Left renal pelvis (tissue), 4 donors: ENCODE measurements at places on chromosomes 3 and 15.

DNA sequence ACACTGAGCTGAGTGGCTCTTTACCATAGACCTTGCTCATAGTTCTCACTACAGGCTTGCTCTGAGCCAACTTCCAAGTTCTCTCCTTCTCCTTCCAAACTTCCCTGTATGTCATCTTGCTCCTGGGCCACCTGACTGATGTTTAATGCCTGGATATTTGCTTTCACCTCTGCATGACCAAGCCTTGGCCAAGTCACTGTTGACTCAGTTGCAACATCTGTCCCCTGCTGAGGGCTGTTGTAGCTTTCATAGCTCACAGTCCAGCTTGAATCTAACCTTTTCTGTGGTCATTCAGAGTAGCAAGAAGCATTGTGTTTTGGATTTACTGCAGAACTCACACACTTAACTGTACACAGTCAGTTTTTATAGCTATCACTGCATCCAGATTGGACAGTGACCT is 171.8 kb upstream of the ROPN1 start:
- DNase-seq, result no peak

DNA sequence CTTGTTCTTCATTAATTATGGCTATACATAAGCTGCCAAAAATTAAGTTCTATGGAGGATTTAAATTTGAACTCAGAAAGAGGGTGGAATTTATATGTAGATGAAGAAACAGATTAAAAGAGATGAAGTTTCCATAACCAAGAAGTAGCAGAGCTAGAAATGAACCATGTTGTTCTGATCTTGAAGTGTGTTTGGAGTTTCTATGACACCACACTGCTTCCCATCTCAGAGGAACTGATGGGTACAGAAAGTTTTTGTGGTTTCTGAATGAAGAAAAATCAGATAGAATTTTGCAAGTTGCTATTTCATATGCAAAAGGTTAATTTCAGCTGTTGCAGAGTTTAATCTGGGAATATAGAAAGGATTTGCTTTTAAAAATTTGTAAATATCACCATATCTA is 710.3 kb downstream of the PDCD6IP start:
- DNase-seq, result no peak

DNA sequence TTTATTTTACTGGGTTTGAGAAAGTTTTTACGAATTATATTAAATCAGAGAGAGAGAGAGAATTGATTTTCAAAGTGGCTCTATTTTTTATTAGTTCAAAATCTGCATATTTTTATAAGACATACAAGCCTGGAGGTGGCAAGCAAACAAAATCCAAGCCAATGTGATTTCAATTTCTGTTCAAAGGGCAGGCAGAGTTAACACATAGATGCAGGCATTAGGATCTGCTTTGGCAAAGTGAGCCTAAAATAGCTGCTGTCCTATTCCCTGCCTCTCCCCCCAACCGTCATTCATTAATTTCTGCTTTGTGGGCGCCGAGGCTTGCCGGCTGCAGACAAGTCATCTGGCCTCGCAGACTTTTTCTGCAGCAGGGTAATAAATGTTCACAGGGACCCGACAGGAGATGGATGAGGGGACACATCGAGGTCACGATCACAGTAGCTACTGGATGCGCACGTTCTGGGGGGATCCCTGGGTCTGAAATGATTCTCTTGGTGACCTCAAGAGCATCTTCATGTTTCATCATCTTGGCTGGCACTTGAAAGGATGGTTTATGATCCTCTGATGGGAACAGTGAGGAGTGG is 123.9 kb upstream of the SLC6A11 start:
- DNase-seq, result no peak

DNA sequence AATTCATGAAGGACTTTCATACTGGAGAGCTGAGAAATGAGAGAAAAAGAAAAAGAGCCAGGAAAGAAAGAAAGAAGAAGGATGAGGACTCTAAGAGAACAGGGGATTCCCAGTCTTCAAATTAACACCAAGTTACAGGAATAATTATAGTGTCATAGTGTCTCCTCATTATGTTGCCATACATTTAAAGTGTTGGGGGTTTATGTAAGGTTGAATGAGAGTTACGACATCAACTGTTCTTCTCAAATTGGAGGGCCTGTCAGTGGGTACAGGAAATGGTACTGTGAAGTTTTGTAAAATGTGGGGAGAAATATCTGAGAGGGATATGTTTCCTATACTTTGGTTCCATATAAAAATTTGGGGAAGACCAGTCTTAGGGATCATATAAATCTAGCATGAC is 12.3 kb upstream of the CD200 start:
- no peak for DNase-seq

DNA sequence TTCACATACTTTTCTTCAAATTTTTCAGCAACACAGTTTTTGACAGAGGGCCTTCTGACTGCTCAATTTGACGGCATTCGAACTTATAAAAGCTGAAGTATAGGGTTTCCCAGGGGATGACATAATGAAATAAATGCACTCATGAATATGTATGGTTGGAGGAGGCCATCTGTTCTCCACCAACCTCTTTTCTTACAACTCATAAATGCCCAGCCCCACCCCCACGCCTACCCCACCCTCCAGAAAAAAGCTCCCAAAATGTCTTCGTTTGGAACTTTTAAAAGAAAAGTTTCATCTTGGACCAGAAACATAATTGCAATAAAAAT is 211.6 kb upstream of the LRRN1 start:
- DNase-seq, result no peak

DNA sequence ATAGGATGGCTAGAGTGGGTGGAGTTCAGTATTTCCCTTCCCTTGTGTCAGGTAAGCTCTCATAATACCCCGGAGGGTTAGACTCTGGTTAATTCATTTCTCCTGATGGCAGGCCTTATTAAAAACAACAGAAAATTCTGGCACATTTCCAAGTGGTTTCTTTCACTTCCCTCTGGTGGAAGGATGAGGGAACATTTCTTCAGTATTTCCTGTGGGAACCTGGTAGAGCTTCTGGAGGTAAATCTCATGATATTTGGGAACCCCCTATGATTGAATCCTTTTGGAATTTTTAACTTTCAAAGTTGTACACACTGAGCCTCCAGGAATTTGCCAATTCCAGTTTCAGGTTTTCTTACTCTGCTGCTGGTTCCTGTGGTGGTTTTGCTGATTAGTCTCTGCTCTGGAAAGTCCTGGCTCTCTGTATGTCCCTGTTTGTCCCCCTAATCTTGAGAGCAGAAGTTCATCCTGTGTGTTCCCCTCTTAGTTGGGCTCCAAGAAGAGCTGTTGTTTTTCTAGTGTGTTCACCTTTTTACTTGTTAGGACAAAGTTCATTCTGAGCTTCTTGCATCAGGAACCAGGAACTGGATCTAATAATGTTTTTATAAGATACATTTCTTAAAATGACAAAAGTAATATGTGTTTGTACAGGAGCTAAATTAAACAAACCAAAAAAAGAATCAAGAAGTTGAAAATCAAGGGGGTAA is 12.1 kb downstream of the CHRNA7 start:
- DNase-seq, result no peak

GRCh38 chr15:70636540-70637165 is 126.7 kb downstream of the UACA start:
- DNase-seq, result no peak

- DNase-seq, result peak; percentile 16
These were observed 198.5 kb upstream of the COL8A1 start for GRCh38 chr3:99439892-99440291.

DNA sequence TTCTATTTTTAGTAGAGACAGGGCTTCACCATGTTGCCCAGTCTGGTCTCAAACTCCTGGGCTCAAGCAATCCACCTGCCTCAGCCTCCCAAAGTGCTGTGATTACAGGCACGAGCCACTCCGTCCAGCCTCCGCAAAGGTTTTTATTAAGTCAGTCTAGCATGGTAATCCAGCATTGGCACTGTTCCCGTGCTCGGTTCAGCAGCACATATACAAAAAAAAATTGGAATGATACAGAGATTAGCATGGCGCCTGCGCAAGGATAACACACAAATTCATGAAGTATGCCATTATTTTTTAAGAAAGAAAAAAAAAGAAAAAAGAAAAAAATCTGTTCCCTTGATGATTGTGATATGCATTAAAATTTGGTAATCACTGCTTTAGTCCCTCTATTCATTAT is 8.5 kb downstream of the CKMT1A start:
- no peak for DNase-seq

DNA sequence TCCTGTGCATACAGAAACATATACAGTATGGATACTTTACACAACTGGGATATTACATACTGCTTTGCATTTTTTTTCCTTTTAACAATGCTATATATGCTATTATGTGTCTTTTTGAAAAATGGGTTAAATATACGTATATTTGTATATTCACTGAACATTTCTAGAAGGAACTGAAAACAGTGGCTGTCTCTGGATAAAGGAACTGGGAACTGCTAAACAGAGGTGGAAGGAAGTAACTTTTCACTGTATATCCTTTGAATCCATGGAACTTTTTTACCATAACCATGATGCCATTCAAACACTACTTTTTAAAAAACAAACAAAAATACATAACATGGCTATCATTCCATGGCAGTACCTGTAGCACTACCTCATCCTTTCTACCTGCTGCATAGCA is 1.8 kb downstream of the MTFMT start:
- no peak for DNase-seq

GRCh38 chr15:74809242-74809641 is 3.4 kb upstream of the LMAN1L start:
- no peak for DNase-seq

GRCh38 chr3:169041677-169042171 is 621.8 kb downstream of the MECOM start:
- peak; percentile 7 for DNase-seq

DNA sequence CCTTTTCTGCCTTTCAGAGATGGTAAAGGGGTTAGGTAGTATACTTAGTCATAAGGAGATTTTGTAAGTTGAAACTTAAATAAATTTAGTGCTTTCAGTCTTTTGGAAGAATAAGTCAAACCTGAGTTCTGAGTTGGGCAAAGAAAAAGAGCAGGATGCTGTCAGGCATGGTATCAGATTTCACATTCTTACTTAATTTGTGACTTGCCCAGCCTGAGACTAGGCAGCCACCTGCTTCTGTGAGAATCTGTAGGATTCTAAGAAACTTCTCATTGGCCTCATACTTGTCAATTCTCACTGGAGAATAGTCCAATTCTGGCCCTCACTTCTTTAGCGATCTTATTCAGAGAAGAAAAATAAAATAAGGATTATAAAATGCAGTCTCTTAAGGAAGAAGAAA is 577.5 kb downstream of the DIPK2A start:
- no peak for DNase-seq

- no peak for DNase-seq
These were observed 289.3 kb upstream of the RORA start for GRCh38 chr15:61518191-61518950.

DNA sequence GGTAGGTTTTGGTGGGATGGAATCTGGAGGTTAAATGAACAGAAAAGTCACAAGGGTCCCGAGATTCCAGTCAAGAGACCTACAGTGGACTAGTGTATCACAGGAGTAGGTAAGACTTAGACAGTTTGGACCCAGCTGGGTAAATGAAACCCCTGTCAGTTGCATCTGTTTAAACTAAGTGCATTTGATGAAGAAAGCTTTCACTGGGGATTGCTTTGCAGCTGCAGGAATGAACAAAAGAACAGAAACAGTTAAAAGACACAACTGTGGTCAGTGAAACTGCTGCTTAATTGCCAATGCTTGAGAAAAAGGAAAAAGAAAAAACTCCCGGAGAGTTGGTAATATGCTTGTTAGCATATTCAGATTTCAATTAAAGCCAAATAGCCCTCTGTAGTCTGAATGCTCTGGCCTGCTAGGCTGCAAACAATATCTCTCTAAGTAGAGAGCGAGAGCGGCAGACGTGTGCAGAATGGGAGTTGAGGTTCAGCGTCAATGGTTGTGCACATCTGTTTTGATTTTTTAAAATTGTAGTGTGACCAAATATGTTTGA is 37.1 kb downstream of the OXNAD1 start:
- no peak for DNase-seq

DNA sequence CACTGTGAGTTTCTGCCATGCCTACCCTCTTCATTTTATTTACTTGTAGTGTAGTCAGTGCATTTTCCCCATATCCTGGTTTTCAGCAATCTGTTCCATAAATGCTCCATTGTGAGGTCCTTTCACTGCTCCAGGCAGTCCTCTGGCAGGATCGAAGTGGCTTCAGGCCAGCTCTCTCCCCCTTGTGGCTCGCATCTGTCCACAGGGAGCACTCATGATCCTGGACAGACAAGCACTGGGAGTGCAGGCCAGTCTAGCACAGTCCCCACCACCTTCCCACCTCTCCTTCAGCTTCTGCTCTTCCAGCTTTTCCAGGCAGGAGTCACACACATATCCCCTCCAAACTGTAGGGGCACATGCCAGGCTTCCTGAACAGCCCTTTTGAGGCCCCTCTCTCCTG is 173.6 kb downstream of the PPM1L start:
- DNase-seq, result no peak

GRCh38 chr3:136664771-136665170 is 87.4 kb downstream of the STAG1 start:
- no peak for DNase-seq
